ENCODE measurements at places on chromosomes 5 and 9.

GRCh38 chr9:3879315-3879714 is 353.5 kb upstream of the RFX3 start:
- no peak for DNase-seq

GRCh38 chr5:73718762-73719161 is 92.8 kb downstream of the ARHGEF28 start:
- no peak for DNase-seq

DNA sequence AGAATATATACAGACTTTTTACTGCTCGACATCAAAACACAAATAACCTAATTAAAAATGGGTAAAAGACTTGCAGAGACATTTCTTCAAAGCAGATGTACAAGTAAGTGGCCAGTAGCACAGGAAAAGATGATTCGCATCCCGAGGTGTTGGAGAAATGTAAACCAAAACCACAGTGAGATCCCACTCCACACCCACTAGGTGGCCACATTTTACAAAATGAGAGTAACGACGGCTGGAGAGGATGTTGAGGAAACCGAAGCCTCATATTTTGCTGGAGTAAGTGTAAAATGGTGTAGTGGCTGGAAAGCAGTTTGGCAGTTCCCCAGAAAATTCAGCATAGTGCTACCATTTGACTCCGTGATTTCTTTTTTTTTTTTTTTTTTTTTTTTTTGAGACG is 21.3 kb upstream of the GBGT1 start:
- DNase-seq: no peak

- DNase-seq: no peak
Observed at GRCh38 chr5:105993027-105993426, 1677.7 kb downstream of the EFNA5 start.

- no peak for DNase-seq
Observed at GRCh38 chr9:6855860-6856259, 98.1 kb downstream of the KDM4C start.

Measured in activated naive CD4-positive, alpha-beta T cell (primary cell).